ENCODE measurements at places on chromosomes 12 and 14.
A peak's percentile ranks its signal among the peaks of the same experiment; 100 is the strongest.

- no peak overlapping the region for H3K4me3 ChIP-seq
- no peaks in the 10 kb centered on the region for H3K36me3 ChIP-seq
- no peak for DNase-seq
- H3K4me1 ChIP-seq = peaks cover 33% of the 10 kb centered on the region
- no peak overlapping the region for H3K27ac ChIP-seq
Measured at GRCh38 chr14:93980456-93981201, 4.3 kb upstream of the ASB2 start.

- no peak for DNase-seq
- no peak overlapping the region for H3K4me3 ChIP-seq
- H3K27me3 ChIP-seq = no peaks in the 10 kb centered on the region
- H3K27ac ChIP-seq = no peak overlapping the region
- H3K36me3 ChIP-seq = no peaks in the 10 kb centered on the region
Measured at GRCh38 chr14:104178279-104178678, 39.9 kb downstream of the KIF26A start.

DNA sequence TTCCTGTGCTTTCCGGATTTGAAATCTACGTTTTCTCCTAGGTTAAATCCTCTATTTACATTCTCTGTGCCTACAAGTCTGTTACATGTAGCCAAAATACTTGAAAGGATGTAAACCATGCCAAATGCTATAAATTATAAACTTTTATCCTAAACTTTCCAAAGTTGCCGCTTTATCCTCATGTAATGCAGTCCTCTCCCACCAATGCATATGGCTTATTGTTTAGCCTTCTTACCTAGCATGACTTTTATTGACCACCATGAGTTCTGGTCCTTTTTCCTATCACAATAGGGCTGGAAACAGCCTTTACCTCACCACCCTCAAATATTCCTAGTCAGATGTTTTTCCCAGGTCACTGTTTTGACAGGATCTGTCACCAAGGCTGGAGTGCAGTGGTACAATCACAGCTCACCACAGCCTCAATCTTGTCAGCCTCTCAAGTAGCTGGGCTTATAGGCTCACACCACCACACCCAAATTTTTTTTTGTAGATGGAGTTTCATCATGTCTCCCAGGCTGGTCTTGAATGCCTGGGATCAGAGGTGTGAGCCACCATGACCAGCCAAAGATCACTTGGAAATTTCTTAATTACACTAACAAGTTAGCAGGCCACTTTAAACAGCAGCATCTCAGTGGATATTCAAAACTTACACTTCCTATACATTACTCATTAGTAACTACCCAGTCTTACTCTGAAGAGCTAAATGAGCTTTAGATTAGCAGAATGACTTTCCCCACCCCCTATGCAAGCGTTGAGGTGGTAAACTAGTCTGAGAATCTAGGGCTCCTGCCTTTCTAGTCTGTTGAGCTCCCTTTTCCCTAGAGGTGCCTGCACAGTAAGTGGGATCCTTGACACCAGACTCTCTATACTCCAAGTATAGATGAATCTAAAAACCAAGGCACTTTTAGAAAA, 4.1 kb downstream of the TUBA1B start:
- H3K4me1 ChIP-seq = peaks cover 24% of the 10 kb centered on the region
- H3K27me3 ChIP-seq = no peaks in the 10 kb centered on the region
- H3K36me3 ChIP-seq = peaks cover 33% of the 10 kb centered on the region
- H3K4me3 ChIP-seq = no peak overlapping the region

DNA sequence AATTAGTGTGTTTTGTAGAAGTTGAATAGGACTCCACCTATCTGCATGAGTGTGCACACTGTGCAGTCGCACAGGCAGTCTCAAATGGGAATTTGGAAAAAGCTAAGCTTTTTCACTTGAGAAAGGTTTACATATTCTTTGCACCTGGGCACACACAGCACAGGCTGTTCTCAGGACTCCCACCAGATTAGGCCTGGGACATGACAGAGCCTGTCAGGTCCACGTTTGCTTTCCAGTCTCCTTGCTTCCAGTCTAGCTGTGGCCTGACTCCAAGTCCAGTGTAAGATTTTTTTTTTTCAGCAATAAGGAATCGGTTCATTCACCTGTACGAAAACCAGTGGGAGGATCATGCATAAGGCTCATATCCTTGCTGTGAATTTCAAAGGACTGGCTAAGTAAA, 181.3 kb downstream of the ZFP36L1 start:
- H3K4me1 ChIP-seq = no peaks in the 10 kb centered on the region
- DNase-seq = no peak
- no peak overlapping the region for H3K27ac ChIP-seq

DNA sequence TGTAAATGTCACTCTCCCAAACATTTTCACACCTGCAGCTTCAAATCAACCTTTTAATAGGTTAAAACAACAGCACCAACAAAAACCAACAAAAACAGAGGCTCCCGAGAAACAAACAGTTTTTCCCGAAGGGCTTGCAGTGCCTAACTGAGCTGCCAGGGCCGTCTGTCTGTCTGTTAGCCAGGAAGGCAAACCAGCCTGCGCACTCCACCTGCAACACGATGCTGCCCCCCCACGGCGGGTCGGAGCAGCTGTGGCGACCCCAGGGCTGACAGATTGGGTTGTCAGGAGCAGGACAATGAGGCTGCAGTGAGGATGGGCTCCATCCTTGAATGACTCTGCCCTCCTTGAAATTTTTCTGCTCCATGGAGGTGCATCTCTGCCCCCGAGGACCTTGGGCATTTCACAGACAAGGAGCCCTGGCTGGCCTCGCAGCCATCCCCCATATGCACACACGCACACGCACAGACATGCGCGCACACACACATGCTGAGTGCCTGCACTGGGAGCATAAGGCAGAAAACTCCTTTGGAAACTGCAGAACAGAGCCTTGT, 2.6 kb downstream of the RTL1 start:
- DNase-seq = no peak
- no peak overlapping the region for H3K4me3 ChIP-seq
- H3K4me1 ChIP-seq = no peaks in the 10 kb centered on the region

- no peak for DNase-seq
- H3K4me3 ChIP-seq = no peak overlapping the region
- H3K36me3 ChIP-seq = no peaks in the 10 kb centered on the region
- no peak overlapping the region for H3K27ac ChIP-seq
- H3K27me3 ChIP-seq = no peaks in the 10 kb centered on the region
Measured at GRCh38 chr14:42710071-42710470, 1103.4 kb downstream of the LRFN5 start.

GRCh38 chr12:64680235-64680634, 69.9 kb downstream of the RASSF3 start:
- no peak overlapping the region for H3K4me3 ChIP-seq
- H3K4me1 ChIP-seq = peaks cover 96% of the 10 kb centered on the region
- no peaks in the 10 kb centered on the region for H3K27me3 ChIP-seq
- H3K36me3 ChIP-seq = no peaks in the 10 kb centered on the region
- no peak for DNase-seq
- H3K27ac ChIP-seq = peak overlapping the region; percentile 76

DNA sequence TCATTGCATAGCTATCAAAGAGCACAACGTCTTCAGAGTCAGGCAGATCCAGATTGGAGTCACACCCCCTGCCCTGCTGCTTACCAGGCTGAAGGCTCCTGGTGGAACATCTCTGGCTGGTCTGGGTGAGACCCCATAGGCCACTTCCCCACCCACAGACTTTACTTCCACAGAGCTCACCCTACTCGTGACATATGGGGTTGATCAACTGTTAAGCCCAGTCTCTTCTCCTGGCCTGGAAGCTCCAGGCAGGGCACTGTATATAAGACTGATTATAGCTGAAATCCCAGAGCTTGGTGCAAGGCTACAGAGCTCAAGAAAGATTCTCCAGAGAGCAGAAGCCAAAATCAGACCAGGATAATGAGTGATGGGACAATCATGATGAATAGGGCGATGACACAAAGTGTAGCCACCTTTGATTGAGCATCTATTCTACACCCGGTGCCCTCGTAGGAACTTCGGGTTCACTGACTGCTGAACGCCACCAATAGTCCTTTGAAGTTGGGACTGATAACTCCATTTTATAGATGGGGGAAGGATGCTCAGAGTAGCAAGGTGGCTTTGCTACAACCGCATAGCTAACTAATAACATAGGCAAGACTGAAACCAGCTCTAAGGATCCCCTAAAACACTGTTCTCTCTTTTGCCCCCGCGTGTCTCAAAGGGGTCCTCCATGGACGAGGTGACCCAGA, 287.8 kb downstream of the BCL11B start:
- H3K4me1 ChIP-seq = peaks cover 29% of the 10 kb centered on the region
- peak overlapping the region; percentile 17 for H3K4me3 ChIP-seq
- no peaks in the 10 kb centered on the region for H3K27me3 ChIP-seq
- DNase-seq = no peak

DNA sequence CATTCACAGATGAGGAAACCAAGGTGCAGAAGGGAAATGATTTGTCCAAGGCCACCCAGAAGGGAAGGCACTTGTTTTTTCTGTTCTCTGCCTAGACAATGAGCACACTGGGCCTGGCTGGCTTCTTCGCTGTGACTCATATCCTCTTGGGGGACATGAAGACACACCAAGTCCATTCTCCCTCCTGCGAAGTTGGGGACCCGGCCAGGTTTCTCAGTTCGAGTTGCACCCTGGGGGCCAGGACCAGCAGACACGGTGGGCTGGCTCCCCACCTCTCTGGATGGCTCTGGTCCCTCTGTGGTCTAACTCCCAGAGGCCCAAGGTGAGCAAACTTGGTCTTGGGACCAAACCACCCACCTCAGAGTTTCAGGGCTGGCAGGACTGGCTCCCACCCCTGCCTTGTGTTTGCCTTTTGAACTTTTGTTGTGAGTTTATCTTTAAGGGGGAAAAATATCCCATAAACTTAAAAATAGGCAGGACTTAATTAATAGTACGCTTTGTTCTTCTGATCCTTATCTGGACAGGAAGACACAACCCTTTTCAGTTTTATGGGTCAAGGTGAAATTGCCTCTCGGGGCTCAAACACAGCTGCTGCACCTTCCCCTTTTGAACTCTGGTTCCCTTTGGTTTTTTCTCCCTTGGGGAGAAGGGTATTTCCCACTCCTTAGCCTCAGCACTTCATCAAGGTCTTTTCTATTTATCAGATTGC, 9.0 kb upstream of the MLEC start:
- H3K27ac ChIP-seq = no peak overlapping the region
- no peaks in the 10 kb centered on the region for H3K27me3 ChIP-seq
- no peak for DNase-seq
- H3K4me1 ChIP-seq = no peaks in the 10 kb centered on the region

DNA sequence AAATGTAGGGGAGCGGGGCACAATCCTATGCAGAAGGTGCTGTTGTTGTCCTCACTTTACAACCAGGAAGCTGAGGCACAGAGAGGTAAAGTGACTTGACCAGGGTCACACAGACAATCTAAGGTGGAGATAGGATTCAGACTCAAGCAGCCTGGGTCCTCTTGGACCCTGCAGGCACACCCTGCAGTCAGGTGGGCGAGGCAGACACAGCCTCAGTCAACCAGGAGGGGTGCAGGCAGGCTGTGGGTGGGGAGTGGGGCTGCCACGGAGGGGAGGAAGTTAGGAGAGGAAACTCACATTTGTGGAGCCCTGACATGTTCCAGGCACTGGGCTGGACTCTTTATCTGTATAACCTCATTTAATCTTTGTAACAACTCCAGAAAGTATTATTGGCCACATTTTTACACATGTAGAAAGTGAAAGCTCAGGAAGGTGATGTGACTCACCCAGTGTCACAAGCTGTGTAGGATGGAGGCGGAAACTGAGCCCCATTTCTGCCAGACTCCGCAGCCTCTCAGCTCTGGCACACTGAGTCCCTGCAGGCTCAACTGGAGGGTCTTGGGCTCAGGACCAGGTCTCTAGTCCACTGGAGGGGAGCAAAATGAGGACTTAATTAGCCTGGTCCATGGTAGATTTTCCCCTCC, 24.9 kb upstream of the CHGA start:
- peaks cover 20% of the 10 kb centered on the region for H3K4me1 ChIP-seq
- H3K27ac ChIP-seq = no peak overlapping the region
- no peak for DNase-seq
- H3K27me3 ChIP-seq = no peaks in the 10 kb centered on the region

DNA sequence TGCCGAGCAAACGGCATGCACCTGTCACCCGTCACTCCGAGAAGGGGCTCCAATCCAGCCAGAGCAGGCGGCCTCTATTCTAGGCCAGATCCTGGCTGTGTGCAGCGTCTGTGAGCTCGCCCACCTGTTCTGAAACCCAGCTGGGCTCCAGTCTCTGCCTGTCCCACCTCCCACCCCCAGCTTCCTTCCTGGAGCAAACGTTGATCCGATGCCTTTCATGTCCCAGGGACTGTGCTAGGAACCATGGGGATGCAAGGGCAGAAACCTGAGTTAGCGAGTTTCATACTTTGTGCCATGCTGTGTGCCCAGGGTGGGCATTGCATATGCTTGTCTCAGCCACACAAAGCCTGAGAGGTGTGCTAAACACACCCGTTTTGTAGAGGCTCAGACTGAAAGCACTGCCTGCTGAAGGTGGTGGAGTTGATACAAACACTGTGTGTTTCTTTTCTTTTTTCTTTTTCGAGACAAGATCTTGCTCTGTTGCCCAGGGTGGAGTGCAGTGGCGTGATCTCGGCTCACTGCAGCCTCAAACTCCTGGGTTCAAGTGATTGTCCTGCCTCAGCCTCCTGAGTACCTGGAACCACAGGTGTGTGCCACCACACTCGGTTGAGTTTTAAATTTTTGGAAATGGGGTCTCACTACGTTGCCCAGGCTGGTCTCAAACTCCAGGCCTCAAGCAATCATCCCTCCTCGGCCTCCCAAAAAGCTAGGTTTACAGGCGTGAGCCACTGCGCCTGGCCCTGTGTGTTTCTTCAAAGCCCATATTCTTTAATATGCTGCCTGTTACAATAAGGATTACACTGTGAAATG, 84.1 kb upstream of the MED13L start:
- no peaks in the 10 kb centered on the region for H3K36me3 ChIP-seq
- H3K4me3 ChIP-seq = no peak overlapping the region
- H3K4me1 ChIP-seq = peaks cover 15% of the 10 kb centered on the region
- H3K27me3 ChIP-seq = no peaks in the 10 kb centered on the region
- no peak for DNase-seq
- no peak overlapping the region for H3K27ac ChIP-seq

DNA sequence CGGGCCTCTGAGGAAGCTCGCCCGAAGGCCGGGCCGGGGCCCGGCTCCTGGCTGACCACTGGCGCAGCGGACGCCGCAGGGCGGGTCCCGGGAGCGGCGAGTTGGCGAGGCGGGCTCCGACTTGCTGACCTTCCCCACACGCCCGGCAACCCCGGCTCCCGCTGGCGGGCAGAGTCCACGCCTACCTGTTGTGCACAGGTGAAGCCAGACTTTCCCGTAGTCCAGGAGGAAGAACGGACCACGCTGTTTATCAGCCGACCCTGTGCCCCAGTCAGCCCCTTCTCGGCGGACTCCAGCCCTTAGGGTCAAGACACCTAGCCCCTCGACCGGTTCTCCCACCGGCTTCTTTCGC, 407 bp downstream of the HEATR5A start:
- DNase-seq = peak; percentile 14
- H3K36me3 ChIP-seq = peaks cover 6% of the 10 kb centered on the region
- H3K27me3 ChIP-seq = no peaks in the 10 kb centered on the region
